ENCODE measurements at places on chromosomes 1 and 21. TPM values are rescaled to one million over a fixed set of nuclear protein-coding genes. Genes with fewer than 3 reads are reported as not detected.

GRCh38 chr1:241096982-241097381 is 260.0 kb downstream of the RGS7 start:
- no peak for DNase-seq

DNA sequence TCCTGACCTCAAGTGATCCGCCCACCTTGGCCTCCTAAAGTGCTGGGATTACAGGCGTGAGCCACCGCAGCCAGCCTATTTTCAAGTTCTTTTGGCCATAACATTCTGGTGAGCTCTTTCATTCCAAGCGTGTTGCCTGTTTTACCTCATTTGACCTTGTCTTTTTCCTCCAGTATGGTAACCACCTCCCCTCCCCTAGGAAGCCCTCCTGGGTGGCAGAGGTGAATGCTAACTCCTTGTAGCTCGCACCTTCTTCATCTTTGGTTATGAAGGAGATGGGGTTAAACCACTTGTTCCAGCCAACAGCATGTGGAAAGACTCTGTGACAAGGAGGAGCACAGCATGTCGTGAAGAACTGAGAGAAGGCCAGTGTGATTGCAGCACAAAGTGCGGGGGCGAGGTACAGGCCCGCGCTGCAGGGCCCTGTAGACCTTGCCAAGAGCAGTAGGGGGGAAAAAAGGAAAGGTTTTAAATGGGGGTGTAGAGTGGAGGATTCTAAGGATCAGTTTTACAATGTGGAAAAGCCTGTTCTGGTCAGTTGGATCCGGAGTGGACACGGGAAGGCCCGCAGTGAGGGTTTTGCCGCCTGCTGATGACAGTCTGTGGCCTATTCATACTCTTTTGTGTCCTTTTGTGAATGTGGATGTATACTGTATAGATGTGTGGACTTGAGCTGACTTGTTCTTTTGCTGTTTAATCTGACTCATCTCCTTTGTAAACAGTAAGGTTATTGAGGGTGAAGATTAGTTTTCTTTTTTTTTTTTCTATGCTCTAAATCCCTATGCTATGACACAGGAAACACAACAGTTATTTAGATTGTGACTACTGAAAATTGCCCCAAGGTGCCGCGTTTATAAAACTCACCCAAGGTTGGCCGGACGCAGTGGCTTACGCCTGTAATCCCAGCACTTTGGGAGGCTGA is 7.5 kb upstream of the ZNF436 start:
- no peak for DNase-seq

GRCh38 chr1:56933606-56934005 is 32.2 kb downstream of the C8B start:
- no peak for DNase-seq

Gene ACTN2
- polyA plus RNA-seq: not detected

GRCh38 chr1:19468397-19468956 is 16.9 kb downstream of the CAPZB start:
- peak; percentile 55 for DNase-seq

GRCh38 chr1:48047116-48047515 is 49.9 kb upstream of the TRABD2B start:
- DNase-seq: no peak

Gene PERM1
- not detected for polyA plus RNA-seq

DNA sequence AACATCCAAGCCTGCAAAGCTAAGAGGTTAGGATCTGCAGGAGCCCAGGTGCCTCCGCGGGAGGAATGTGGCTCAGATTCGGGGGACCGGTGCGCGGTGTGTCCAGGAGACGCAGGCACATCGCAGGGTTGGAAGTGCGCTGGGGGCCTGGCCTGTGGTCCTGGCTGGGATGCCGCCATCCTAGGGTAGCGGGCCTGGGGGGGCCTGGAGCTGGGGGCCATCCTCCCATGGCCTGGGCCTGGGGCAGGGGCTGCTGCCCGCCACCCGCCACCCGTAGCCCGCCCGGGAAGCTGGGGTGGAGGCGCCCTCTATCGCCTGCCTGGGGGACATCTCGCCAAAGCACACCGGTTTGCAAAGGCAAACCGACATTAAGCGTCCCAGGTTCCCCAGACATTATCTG is 170.6 kb upstream of the ARHGEF16 start:
- DNase-seq: no peak

Gene KCNE1
- not detected for polyA plus RNA-seq

DNA sequence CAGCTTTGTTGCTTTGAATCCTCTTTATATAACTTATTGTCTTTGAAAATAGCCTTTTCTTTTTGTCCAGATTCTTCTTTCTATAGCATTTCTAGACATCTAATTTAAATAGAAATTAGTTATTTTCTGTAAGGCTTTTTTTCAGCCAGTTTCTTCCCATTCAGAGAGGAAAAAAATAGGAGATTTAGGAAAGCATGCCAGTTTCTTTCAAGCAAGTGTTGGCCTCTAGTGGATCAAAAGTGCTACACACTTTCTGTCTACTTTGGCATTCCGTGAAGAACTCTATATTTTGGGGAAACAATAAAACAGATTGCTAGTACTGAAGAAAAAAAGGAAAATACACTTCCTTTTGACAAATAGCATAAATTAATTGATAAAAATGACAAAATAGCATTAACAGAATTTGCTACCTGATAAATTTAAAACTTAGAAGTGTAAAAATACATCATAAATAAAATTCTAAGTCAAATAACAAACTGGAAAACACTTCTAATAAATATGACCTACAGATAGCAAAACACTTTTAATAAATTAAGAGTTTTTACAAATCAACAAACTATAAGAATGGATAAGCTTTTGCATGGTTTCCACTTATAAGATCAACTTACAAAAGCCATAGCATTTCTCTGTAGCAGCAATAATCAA is 13.1 kb upstream of the EXO1 start:
- no peak for DNase-seq

Gene TMEM200B
- not detected for polyA plus RNA-seq

- DNase-seq: no peak
Measured at GRCh38 chr1:41645062-41645461, 160.6 kb upstream of the EDN2 start.

DNA sequence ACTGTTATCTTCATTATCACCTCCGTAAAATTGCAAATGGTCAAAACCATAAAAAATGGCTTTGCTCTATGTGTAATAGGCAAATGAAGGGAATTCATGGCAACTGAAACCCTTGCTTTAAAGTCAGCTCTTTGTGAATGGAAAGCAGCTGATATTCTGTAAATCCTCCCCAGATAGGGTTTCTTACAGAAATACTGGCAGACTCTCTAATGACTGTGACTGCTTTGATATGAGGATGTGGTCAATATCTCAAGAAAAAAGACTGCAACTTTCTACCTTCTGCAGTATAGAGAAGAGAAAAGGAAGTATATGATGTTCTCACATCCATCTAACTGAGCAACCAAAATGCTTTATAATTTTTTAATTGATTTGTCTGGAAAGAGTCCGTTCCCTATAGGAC is 193.1 kb downstream of the ST6GALNAC3 start:
- peak; percentile 72 for DNase-seq

DNA sequence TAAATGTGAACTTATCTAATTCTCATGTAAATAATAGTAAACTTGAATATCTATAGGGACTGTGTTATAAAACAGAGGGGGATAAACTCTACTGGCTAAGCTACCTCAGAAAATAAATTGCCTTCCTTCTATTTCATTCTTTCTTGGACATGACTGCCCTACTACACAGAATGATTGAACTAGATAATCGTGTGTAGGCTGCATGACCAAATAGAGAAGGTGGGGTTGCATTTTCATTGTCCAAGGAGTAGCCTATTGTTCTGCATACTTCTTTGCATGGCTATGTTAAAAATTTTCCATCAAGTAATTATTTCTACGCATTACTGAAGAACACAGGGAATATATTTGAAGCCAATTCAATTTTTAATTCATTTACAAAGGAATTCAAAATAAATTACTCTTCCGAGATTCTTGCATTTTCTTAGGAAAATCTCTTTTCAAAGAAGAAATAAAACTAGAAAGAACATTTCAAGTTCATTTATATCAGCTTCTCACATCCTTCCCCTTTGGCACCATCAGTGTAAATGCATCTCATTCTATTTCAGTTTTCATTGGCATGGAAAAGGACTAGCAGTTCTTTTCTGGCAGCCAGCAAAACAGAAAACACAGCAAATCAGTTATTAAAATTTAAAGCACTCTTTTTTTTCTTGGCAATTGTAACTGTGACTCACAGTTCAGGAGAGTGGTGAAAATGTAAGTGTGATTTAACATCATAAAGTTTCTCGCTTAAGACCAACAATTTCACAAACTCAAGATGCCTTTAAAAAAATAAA is 714.7 kb downstream of the NCAM2 start:
- no peak for DNase-seq

Gene DYRK3
- polyA plus RNA-seq: not detected

DNA sequence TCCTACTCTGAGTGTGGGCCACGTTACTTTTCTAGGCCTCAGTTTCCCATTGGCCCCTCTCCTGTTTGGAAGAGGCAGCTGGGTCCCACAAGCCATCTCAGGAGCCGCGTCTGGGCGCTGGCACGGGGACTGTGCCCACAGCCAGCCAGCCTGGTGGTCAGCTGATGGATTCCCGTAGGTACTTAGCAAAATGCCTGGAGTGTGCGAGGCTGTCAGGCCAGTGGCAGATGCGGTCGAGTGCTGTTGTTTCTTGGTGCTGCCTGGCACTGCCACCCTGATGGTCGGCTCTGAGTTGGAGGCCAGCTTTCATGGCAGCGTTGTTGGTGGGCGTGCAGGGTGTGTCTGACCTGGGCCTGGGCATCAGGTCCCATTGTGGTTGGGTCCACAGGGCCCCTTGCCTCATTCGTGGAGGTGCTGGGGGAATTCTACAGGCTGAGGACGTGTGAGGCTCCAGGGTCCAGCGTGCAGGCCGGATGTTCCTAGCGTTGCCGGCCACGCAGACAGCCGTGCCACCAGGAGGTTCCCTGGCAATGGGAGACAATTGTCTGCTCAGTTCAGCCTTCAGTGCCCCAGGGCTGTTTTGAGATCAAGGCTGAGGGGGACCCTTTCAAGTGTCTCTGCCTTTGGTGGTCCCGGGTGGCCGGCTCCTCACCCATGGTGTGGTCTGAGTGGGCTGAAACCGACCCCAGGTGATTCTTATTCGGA is 20.9 kb downstream of the SKI start:
- no peak for DNase-seq

DNA sequence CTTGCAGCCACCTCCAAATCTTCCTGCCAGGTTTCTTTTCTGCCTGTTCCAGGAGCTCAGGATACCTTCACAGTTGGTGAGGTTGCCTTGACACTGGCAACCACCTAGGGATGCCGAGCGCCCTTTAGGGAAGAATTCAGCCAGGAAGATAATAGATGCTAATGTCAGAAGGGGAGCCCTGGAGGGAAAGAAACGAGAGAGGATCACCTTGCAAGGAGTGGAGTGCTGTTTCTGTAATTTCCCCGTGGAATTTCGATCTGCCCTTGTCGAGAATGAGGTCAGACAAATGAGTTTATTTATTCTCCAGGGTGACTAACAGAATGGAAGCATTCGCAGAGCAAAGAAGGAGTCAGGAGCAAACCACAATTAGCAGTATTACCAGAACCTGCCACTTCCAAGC is 315.8 kb upstream of the KAZN start:
- no peak for DNase-seq

DNA sequence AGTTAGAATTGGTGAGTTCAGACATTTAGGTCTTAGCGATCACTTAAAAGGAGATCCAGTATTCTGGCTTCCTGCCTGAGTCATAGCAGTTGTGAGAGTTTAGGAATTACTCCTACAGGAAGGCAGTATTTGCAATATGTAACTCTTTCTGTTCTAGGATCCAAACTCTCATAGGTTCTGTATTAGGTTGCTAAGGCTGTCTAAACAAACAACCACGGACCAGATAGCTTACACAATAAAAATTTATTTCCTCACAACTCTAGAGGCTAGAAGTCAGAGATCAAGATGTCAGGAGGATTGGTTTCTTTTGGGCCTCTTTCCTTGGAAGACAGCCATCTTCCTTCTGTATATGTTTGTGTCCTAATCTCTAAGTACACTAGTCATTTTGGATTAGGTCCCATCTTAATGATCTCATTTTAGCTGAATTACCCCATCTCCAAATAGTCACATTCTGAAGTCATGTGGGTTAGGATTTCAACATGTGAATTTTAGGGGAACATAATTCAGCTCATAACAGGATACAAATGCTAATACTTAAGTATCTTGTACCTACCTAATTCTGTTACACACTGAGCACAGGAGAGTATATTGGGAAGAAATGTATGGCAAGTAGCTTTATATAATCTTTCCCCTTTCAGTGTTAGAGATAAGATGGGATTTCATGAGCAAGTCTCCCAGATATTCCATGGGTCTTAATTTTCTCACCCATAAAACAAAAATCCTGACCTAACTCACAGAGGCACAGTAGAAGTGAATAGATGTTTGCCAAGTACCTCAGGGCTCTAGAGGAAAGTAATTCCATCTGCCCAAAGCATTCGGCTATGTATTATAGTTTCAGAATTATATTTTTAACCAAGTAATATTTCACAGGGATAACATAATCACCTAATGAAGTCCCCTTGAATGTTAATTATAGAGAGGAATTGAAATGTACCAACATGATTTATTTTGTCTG is 144.4 kb downstream of the PTBP2 start:
- DNase-seq: no peak

DNA sequence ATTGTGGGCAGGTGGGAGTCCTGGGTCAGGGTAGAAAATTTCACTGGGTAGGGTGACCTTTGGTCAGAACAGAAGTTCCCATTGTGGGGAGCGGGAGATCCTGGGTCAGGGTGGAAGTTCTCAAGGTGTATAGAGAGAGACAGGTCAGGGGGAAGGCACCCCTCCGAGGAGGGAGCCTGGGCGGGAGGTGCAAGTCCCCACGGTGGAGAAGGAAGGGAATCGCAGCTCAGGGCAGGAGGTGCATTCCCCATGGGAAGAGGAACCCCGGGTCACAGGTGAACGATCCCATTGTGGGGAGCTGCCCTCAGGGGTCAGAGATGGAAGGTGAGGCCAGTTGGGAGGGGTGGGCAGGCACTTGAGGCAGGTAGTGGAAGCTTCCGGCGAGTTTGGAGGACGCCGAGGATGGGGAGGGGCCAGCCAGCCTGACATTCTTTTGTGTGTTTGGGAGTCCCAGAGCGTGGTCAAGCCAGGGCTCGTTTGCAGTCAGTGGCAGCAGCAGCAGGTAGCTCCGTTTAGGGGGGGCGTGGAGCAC is 637 bp downstream of the LYPLA2 start:
- peak; percentile 38 for DNase-seq

- no peak for DNase-seq
Measured at GRCh38 chr1:54883349-54884102, 3.5 kb downstream of the DHCR24 start.

DNA sequence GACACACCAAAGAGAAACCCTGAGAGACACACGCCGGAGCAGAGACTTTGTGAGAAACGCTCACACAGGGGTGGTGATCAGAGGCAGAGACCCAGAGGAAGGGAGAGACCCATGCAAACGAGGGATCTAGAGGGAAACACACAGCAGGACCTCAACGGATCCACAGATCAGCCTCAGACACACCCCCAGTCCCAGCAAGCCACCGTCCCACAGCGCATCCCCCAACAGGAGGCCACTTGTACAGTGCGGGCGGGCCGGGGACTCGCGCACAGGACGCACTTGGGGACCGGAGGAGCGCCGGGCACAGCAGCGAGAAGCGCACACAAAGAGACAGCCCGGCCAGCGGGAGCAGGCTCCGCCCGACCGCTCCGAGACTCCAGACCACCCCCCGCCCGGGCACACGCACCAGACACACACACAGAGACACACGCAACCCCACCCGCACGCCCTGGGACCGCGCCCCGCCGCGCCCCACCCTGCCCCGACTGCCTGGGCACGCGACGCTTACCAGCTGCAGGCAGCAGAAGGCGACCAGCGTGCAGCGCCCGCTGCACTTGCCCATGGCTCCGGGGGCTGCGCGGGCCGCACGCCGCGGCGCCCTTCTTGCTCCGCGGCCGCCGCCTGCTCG is 587 bp downstream of the NKAIN1 start:
- no peak for DNase-seq

- no peak for DNase-seq
Measured at GRCh38 chr1:228404107-228404720, 2.4 kb downstream of the TRIM11 start.

- DNase-seq: peak; percentile 85
Measured at GRCh38 chr1:66335859-66336640, 197.9 kb upstream of the SGIP1 start.

Measured in naive thymus-derived CD4-positive, alpha-beta T cell (primary cell).